Aorta (tissue), 5 donors: ENCODE measurements at places on chromosomes 6 and 20. TPM values are rescaled to one million over a fixed set of nuclear protein-coding genes. Genes with fewer than 3 reads are reported as not detected.

HLA-DMA gene
- total RNA-seq, result 36.9 TPM

GPR6 gene
- total RNA-seq, result not detected

PSMB8 gene
- total RNA-seq, result 40.8 TPM

POM121L2 gene
- not detected for total RNA-seq

SIGLEC1 gene
- total RNA-seq, result 16.8 TPM

JPH2 gene
- 63.3 TPM for total RNA-seq

GPLD1 gene
- total RNA-seq, result 7.3 TPM

GJA10 gene
- not detected for total RNA-seq

SLC22A7 gene
- total RNA-seq, result not detected

GRCh38 chr6:33630014-33630413 lies 8.9 kb downstream of the ITPR3 start:
- no peak for DNase-seq

GRCh38 chr6:36277946-36278470 lies 8.1 kb downstream of the PNPLA1 start:
- DNase-seq, result no peak

- DNase-seq, result no peak
These were observed 250.7 kb upstream of the SLC35B3 start for GRCh38 chr6:8686077-8686476.

DNA sequence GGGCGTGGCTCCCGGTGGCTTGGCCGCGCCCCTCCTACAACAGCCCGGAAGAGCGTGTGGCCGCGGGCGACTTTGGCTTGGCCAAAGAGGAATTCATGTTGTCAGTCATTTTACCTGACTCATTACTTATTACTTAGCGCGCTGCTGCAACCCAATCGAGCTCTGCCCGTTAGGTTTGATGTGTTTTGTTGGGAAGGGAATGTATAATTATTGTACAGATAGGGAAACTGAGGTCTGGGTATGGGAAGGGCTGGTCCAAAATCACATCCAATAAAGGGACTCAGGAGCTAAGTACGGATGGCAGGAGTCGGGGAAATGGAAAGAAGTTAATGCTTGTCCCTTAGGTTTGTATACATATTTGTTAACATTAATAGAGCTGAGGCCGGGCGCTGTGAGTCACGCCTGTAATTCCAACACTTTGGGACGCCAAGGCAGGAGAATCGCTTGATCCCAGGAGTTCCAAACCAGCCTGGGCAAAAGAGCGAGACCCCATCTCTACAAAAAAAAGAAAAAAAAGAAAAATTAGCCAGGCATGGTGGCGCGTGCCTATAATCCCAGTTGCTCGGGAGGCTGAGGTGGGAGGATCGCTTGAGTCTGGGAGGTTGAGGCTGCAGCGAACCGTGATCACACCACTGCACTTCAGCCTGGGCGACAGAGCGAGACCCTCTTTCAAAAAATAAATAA lies 639 bp upstream of the ZNF335 start:
- peak; percentile 95 for DNase-seq

DNA sequence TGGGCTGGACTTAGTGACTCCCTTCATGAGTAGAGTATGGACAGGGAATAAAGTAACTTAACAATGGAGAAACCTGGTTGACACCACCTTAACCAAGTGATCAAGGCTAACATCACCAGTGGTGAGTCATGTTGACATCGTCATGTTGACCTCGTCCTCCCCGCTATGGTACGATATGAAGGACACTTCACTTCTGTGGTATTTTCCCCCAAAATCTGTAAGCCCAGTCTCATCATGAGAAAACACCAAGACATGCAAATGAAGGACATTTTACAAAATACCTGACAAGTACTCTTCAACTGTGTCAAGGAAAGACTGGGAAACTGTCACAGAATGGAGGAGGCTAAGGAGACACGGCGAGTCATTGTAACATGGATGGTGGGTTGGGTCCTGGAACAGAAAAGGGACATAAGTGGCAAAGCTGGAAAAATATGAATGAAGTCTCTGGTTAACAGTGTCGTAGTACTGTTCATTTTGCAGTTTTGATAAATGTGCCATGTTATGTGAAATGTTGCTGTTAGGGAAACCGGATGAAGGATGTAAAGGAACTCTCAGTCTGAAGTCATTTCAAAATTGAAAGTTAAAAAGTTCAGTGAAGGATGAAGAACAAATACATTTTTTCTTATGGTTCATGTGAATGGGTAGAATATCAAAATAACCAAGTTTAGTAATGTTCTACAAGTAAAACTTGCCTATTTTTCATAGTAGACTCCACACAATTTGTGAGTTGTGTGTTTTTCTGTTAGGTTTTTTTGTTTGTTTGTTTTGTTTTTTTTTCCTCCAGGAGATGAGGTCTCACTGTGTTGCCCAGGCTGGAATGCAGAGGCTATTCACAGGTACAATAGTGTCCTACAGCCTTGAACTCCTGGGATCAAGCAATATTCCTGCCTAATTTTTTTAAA lies 247.5 kb downstream of the TMEM242 start:
- DNase-seq, result no peak

DNA sequence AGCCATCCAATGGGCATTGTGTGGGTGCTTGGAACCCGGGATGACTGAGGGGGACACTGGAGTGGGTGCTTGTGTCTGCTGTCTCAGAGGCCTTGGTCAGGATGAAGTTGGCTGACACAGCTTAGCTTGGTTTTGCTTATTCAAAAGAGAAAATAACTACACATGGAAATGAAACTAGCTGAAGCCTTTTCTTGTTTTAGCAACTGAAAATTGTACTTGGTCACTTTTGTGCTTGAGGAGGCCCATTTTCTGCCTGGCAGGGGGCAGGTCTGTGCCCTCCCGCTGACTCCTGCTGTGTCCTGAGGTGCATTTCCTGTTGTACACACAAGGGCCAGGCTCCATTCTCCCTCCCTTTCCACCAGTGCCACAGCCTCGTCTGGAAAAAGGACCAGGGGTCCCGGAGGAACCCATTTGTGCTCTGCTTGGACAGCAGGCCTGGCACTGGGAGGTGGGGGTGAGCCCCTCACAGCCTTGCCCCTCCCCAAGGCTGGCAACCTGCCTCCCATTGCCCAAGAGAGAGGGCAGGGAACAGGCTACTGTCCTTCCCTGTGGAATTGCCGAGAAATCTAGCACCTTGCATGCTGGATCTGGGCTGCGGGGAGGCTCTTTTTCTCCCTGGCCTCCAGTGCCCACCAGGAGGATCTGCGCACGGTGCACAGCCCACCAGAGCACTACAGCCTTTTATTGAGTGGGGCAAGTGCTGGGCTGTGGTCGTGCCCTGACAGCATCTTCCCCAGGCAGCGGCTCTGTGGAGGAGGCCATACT lies 49.4 kb downstream of the PYGB start:
- no peak for DNase-seq

GRCh38 chr6:32462609-32463008 lies 22.9 kb downstream of the HLA-DRA start:
- DNase-seq, result no peak

DNA sequence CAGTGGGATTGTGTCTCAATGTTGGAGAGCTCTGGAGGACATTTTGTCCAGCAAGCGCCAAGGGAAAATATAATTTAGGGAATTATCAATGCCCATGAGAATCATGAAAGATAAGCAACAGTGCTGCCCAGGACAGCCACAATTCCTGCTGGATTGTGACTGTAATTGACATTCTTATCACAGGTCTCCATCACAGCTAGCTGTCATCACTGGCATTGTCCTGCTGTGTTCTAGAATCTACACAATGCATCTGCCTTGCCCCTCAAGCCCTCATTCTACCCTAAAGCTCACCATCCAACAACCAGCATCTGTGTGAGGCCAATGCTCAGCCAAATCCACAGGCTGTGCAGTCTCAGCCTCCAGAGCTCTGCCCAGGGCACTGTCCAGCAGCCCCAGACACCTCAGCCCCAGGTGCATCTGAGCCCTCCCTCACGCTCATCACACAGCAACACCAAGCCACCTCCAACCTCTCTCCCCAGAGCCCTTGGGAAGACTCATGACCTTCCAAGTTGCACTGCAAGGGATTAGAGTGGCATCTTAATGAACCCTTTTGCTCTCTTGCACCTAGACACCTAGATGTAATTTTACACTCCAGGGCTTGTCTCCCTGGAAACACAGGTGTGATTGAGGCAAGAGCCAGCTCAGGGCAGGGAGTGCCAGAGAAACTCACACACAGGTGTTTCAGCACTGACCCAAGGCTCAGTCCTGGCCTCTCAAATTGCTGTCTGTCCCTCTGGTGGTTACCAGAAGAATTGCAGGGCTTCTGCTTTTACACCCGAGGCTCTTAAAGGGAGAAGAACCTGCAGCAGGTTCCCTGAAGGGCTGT lies 85.2 kb upstream of the PHACTR3 start:
- no peak for DNase-seq

GRCh38 chr6:40845553-40845952 lies 193.5 kb downstream of the UNC5CL start:
- no peak for DNase-seq

DNA sequence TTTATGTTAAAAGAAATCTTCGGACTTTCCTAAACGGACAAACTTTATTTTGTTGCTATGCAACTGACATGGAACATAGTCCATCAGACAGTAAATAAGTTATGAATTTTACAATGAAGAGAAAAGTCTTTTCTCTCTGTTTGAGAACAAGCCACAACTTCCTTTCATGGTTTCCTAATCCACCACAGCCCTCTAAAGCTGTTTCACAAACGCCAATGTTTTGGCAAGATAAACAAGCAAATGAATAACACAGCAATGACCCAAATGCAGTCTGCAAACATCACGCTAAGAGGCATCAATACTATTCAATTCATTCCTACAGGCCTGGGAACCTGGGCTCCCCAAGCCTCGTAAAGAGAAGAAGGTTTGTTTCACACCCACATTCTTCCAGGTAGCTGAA lies 60.4 kb downstream of the HAO1 start:
- no peak for DNase-seq

GRCh38 chr6:154548130-154548830 lies 37.8 kb upstream of the CNKSR3 start:
- no peak for DNase-seq

GRCh38 chr6:25050356-25050755 lies 114.6 kb upstream of the RIPOR2 start:
- no peak for DNase-seq

- DNase-seq, result no peak
These were observed 73.4 kb upstream of the RNF24 start for GRCh38 chr20:4088766-4089165.

GRCh38 chr6:17265570-17265969 lies 15.6 kb upstream of the RBM24 start:
- no peak for DNase-seq

GRCh38 chr6:57221191-57221935 lies 744 bp downstream of the RAB23 start:
- peak; percentile 90 for DNase-seq

- no peak for DNase-seq
These were observed 31.9 kb downstream of the HUS1B start for GRCh38 chr6:624979-625378.

DNA sequence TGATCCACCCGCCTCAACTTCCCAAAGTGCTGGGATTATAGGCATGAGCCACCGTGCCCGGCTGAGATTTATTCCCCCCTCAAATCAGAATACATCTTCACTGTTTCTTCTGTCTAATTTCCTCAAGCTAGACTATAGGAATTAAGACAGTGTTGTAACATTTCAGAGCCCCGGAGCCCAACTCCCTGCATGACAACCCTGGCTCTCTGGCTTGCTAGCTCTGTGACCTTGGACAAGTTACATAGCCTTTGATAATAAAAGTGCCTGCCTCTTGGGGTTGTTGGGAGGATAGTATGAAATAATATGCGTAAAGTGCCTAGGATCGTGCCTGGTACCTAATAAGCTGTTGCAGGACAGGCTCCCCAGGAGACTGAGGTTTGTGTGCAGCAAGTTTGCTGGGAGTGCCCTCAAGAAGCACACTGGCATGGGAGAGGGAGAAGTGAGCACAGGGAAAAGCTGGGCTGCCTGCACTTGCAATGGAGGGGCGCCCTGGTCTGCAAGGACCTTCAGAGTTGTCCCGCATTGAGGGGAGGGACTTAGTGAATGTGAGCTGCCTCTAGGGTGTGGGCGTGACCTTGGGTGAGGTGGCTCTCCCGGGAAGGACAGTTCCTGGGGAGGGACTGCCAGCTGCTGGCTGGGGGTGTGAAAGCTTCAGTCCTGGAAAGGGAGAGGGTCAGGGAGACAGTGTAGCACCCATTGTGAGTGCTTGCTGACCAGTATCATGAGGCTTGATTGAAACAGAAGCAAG lies 43.4 kb downstream of the TAF8 start:
- DNase-seq, result no peak

- DNase-seq, result peak; percentile 74
These were observed 12.1 kb upstream of the HINT3 start for GRCh38 chr6:125944434-125944816.

DNA sequence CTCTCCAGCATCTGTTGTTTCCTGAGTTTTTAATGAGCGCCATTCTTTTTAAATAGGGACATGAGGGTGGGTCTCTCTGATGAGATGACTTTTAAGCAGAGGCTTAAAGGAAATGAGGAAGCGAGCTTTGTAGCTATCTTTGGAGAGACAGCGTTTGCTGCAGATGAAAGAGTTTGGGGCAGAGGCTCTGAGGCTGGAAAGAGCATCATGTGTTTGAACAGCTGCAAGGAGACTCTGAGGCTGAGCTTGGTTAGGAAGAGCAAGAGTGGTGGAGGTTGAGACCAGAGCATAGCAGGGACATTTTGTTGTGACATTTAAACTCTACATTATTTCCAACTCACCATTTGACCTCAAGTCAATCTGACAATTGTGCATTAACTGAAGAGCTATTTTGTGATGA lies 38.3 kb upstream of the TMX4 start:
- no peak for DNase-seq

- DNase-seq, result no peak
These were observed 125.7 kb upstream of the RIPOR2 start for GRCh38 chr6:25061289-25061936.
